ENCODE measurements at places on chromosomes 1 and 21.

DNA sequence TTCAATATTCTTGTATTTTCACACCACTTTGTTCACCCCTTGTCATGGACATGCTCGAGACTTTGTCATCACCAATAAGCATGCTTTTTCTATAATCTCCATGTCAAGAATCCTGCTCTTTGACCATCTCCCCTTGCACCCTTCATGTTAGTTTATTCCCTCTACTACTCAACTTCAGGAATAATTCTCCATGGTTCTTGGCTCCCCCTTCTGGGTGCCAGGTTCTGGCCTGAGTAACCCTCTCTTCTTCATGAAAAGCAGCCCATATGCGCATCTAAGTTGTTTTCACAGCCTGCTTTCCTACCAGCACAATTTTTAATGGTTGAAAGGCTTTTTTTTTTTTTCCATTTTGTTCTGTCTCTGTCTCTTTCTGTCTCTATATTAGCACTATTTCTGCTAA, 160.7 kb downstream of the LEPR start:
- no peak for DNase-seq

- DNase-seq: no peak
These were observed 52.0 kb downstream of the PRDM2 start for GRCh38 chr1:13751985-13752384.

DNA sequence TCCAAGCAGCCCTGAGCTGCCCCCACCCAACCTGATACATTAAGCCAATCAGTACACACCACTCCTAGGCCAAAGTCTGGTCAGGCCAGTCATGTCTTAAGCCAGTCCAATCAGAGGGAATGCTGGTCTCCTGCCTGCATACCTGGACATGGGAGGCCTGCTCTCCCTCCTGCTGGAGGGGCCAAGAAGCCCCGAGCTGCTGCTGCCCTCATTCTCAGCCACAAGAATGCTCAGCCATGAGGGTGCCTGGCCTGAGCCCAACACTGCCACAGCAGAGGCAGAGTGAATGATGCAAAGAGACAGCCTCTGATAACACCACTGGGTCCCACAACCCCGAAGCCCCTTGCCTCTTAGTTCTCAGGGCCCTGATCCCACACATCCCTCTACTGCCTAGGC, 23.0 kb downstream of the CHD5 start:
- no peak for DNase-seq

DNA sequence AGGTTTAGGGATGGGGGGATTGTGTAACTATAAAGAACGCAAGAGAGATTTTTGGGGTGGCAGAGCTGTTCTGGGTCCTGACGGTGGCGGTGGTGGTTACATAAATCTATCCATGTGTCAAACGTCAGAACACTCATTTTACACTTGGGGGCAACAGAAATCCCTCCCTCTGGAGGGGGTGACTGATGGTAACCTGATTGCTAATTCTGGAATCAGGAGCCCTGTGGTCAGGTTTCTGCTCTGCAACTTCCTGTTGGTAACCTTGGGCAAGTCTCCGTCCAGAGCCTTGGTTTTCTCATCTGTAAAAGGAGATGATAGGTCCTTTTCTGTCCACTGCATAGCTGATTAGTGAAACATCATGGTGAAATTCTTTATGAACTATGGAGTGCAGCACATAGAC, 40.9 kb downstream of the ALPL start:
- no peak for DNase-seq

- no peak for DNase-seq
These were observed 125.0 kb upstream of the IVNS1ABP start for GRCh38 chr1:185442050-185442449.
